ENCODE measurements at places on chromosomes 16 and 17.

DNA sequence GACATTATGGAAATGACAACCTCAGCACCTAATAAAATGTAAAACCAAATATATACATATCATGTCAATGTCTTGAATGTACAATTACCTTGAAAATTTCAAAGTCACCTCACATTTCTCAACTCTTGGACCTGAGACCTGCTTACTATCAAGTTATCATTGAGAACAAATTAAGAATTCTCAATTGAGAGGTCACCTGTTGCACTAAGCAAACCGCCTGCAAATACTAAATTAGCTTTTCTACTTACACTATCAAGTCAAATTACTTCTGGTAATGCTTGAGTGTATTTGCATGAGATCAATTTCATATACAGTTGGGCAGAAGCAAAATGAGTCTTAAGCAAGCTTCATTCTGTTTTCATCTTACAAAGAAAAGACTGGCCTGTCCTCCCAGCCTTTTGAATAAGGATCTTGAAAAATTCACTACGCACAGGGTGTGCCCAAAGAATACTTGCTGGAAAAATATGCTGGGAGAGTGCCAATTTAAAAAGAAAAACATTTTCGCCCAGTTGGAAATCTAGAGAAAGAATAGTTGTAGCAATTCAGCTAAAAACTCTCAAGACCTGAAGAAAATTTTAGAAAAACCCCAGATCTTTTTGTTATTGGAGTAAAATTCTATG lies 35.7 kb downstream of the KANSL1 start:
- no peak for DNase-seq

- DNase-seq: no peak
These were observed 12.1 kb upstream of the HYDIN start for GRCh38 chr16:71242601-71243000.

DNA sequence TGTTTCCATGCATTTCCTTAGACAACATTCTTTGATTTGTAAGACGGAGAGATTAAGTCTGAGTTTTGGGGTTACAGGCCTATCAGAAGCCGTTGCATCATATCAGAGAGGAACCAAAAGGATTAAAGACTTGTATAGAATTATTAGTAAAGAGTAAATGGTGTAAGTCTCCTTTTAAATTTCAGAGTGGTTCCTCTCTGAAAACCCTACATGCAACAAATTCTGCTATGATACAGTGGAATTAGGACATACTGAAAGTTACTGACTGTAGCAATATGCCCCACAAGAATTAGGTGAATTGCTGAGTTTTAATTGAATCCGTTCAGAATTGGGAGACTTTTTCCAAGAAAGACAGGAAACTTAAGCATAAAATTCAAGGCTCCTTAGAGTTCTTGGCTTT lies 221.6 kb downstream of the FTO start:
- DNase-seq: no peak

- DNase-seq: no peak
These were observed 2.6 kb upstream of the KRT35 start for GRCh38 chr17:41483531-41483930.

- DNase-seq: no peak
These were observed 44.8 kb downstream of the C16orf82 start for GRCh38 chr16:27111486-27111885.

GRCh38 chr17:40450175-40450574 lies 6.9 kb downstream of the IGFBP4 start:
- DNase-seq: peak; percentile 64

DNA sequence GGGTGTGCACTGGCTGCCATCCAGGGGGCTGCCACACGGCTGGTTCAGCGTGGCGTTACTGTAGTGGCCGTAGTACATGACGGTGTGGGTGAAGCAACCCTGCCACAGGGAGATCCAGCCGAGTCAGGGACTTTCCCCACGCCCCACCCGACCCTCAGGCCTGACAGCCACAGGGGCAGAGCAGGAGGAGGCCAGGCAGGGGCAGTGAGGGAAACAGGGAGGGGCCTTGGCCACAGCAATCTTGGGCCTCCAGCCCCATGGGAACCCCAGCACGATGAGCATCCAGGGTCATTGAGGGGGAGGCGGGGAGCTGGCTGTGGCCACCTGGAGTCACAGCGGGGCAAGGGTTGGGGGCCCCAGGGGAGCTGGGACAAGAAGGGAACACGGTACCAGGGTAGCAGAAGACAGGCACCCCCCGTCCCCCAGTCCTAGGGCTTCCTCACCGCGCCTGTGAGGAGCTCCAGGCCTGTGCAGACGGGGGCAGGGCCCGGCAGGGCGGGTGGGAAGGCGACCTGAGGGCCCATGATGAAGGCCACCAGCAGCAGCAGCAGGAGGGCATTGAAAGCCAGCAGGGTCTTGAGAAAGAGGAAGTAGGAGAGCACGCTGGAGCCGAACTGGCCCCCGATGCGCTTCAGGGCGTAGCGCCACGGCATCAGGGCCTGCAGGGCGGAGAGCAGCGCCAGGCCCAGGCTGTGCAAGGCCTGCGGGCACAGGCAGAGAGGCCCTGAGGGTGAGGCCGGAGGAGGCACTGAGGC lies 4.3 kb downstream of the TMC6 start:
- DNase-seq: peak; percentile 65

GRCh38 chr17:78316867-78317789 lies 42.7 kb downstream of the SOCS3 start:
- DNase-seq: no peak

DNA sequence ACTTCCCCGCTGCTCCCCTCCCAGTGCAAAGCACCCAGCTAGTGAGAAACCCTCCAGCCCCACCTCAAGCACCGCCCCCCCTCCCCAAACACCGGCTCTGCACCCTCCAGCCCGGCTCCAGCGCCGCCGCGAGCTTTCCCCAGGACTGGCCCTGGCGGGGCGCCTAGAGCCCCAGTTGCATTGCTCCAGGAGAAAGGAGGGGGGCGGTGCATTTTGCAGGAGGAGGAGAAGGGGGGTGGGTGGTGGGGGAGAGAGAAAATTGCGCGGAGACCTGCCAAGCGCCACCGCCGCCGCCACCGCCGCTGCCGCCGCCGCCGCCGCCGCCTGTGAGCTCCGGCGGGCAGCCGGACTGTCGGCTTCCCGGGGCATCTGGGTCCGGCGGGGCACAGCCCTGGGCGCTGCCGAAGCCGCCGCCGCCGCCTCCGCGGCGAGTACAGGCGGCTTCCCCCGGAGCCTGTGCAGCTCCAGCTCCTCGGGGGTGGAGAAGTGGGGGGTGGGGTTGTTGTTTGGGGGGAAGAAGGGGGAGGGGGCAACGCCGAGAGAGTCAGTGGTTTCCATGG lies 333 bp upstream of the NOG start:
- no peak for DNase-seq

DNA sequence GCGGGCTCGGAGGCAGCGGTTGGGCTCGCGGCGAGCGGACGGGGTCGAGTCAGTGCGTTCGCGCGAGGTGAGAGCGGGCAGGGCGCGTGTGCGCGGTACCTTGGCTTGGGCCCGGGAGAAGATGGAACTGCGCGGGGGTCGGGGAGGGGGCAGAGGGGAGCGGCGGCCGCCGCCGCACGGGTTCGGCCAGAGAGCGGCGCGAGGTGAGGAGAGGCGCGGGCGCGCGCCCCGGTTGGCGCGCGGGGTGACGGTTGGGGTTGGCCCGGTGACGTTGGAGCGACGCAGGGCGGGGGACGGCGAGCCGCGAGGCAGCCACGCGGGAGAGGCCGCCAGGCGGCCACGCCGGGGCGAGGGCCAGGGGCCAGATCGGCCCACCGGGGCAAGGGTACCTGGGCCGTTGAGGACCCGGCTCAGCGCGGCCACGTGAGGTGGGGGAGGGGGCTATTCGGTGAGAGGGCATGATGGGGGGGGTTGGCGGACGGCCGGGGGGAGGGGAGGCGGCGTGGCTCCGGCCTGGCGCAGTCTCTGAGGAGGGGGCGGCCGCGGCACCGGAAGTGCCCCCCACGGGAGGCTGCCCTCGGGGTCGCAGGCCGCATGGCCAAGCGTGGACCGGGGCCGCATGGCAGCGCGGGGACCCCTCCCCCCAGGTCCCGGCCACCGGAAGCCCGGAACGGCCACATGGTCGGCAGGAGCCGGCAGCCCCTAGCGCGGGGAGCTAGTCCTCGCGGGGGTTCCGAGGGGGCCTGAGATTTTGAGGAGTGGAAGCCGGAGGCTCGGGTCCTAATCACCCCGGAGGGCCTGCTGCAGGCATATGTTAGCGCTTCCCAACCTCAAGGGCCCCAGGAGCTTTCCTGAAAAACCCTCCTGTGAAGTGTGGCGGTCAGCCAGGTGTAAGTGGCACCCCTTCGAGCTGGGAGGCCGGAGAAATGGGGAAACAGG lies 527 bp downstream of the EIF5A start:
- DNase-seq: peak; percentile 55

GRCh38 chr17:50355701-50356341 lies 9.9 kb downstream of the XYLT2 start:
- no peak for DNase-seq

GRCh38 chr17:73686126-73686525 lies 41.9 kb upstream of the SDK2 start:
- no peak for DNase-seq

GRCh38 chr16:10405386-10405939 lies 19.6 kb downstream of the ATF7IP2 start:
- peak; percentile 51 for DNase-seq

GRCh38 chr17:77444984-77445759 lies 304.4 kb downstream of the SEC14L1 start:
- DNase-seq: peak; percentile 43

GRCh38 chr16:66926171-66926947 lies 1.0 kb upstream of the RRAD start:
- peak; percentile 28 for DNase-seq

GRCh38 chr17:32281011-32281451 lies 15.4 kb downstream of the RHBDL3 start:
- no peak for DNase-seq

- peak; percentile 18 for DNase-seq
These were observed 15.9 kb downstream of the POLR3E start for GRCh38 chr16:22312897-22313781.

DNA sequence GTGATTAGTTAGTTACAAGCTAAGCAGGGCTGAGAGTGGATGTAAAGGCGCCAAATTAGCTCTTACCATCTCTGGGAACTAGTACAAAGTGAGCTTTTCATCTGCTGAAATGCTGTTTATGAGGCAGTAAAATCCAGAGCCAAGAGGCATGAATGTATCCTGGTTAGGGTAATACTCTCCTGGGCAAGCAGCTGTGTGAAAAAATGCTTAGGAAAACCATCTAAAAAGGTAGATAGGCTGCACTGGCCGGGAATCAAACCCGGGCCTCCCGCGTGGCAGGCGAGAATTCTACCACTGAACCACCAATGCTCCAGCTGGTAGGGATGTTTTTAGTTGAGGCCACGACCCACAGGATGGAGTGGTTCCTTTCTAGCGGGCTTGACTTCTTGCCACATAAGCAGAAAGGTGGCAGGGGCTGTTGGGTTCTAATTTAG lies 23.0 kb downstream of the VAC14 start:
- no peak for DNase-seq

- DNase-seq: no peak
These were observed 9.9 kb downstream of the CYGB start for GRCh38 chr17:76527430-76528111.

DNA sequence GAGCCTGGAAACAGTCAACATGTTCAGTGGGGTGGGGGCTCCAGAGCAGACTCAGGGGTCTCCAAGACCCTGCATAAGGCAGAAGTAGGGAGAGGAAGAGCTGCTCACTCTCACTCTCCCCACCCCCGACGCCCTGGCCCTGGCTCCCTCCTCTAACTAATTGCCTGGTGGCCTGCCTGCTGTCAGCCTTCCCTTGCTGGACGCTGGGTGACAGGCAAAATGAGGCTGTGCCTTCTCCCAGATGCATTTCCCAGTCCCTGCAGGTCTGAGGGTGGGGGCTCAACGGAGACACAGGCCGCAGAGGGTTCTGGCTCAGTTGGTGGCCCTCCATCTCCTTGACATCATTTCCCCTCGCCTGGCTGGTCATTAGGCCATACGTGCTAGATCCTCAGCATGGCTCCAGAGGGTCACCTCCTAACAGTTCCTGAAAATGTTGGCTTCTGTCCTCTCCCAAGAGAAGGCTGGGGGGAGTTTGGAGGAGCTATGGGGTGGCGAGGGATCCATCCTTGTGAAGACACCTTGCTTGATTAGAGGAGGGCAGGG lies 1.4 kb downstream of the FMNL1 start:
- DNase-seq: no peak

- no peak for DNase-seq
These were observed 29.0 kb downstream of the N4BP1 start for GRCh38 chr16:48580925-48581500.

DNA sequence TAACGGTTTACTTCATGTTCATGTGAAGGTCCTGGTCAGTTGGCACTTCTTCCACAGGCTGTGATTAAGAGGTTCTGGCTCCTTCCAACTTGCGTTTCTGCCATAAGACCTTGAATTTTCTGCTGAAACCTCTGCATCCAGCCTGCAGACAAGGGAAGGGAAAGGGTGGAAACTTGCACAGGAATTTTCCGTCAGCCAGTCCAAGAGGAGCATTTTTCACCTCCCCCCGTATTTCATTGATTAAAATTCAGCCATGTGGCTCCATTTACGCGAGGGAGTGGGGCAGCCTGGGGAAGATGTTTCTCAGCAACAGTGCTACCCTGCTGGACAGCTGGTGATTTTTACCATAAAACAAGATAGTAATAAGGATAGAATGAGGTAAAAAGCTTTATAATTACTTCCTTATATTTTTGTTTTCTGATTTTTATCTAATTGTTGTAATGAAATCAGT lies 101.5 kb upstream of the SMIM36 start:
- no peak for DNase-seq

DNA sequence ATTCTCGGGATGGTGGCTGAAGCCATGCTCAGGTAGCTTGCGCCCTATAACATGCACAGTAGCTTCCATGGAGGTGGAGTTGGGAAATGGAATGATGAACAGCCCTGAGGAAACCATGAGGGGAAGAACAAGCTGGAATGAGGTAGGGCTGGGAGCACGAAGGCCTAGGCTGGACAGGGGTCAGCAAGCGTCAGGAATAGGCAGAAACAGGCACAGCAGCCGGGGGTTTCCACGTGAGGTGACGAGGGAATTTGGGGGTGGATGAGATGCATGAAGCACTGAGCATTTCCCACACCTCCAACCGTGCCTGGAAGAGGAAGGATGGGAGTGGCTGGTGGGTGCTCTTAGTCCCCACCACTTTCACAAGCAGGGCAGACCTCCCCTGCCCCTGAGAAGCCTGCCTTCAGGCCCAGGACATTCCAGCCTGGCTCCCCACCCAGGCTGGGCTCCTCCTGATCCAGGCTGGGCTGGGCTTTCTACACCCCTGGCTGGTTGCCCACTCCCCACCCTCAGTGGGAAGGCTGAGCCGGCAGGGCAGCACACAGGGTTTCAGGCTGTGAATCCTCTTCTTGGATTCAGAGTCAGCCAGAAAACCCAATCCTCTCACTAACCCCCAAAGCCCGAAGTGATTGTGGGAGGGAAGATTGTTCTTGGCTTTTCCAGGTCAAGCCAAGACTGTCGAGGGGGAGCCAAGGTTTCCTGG lies 21.9 kb downstream of the PLEKHG4 start:
- DNase-seq: no peak

Data from hematopoietic multipotent progenitor cell treated with erythropoietin and hydrocortisone succinate and interleukin-3 and kit ligand, for 8 days (in vitro differentiated cells).